ENCODE measurements at places on chromosomes 12 and 14.

GRCh38 chr14:29857551-29857950 is 70.1 kb downstream of the PRKD1 start:
- H3K4me3 ChIP-seq: no peak overlapping the region
- H3K36me3 ChIP-seq: no peaks in the 10 kb centered on the region
- H3K4me1 ChIP-seq: no peaks in the 10 kb centered on the region
- no peak overlapping the region for H3K27ac ChIP-seq
- H3K27me3 ChIP-seq: no peaks in the 10 kb centered on the region

GRCh38 chr14:61719344-61720293 is 24.3 kb downstream of the HIF1A start:
- H3K4me1 ChIP-seq: peaks cover 22% of the 10 kb centered on the region
- H3K4me3 ChIP-seq: no peak overlapping the region
- H3K27ac ChIP-seq: no peak overlapping the region
- no peaks in the 10 kb centered on the region for H3K36me3 ChIP-seq
- no peak for DNase-seq

- H3K27ac ChIP-seq: no peak overlapping the region
- no peak for DNase-seq
- H3K36me3 ChIP-seq: no peaks in the 10 kb centered on the region
- no peaks in the 10 kb centered on the region for H3K4me1 ChIP-seq
- no peaks in the 10 kb centered on the region for H3K27me3 ChIP-seq
These were observed 291.4 kb downstream of the NAV3 start for GRCh38 chr12:78121969-78122610.

GRCh38 chr12:26696613-26697092 is 136.3 kb downstream of the ITPR2 start:
- peaks cover 24% of the 10 kb centered on the region for H3K36me3 ChIP-seq
- no peak overlapping the region for H3K4me3 ChIP-seq
- no peaks in the 10 kb centered on the region for H3K27me3 ChIP-seq
- no peak overlapping the region for H3K27ac ChIP-seq

DNA sequence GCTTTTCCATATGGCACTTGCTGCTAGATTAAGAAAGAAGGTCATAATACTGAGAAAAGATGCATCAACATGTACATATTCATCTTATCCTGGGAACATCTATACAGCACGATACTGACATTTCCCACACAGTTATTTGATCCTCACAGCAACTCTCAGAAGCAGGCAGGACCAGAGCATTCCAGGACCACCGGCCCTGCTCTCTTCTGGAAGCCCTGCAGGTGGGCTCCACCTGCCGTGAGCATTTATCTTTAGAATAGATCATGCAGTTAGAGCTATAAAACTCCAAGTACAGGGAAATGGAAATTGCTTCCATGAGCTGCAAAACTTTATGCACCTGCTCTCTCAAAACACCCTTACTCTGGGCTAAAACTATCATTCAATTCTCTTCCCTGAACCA is 5.5 kb upstream of the BDKRB1 start:
- no peak for DNase-seq
- no peak overlapping the region for H3K4me3 ChIP-seq
- H3K27ac ChIP-seq: no peak overlapping the region
- H3K4me1 ChIP-seq: no peaks in the 10 kb centered on the region
- no peaks in the 10 kb centered on the region for H3K36me3 ChIP-seq
- H3K27me3 ChIP-seq: no peaks in the 10 kb centered on the region

DNA sequence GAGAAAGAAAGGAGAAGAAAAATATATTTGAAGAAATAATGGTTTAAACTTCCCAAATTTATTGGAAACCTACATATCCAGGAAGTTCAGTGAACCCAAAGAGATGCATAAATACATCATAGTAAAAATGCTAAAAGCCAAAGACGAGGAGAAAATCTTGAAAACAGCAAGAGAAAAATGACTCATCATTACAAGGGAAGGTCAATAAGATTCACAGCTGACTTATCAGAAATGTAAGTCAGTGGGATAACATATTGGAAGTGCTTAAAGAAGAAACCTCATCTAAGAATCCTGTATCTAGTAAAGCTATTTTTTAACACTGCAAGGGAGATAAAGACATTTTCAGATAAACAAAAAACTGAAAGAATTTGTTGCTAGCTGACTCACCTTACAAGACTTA is 19.9 kb downstream of the RIC8B start:
- H3K27ac ChIP-seq: no peak overlapping the region
- no peak for DNase-seq
- no peak overlapping the region for H3K4me3 ChIP-seq

DNA sequence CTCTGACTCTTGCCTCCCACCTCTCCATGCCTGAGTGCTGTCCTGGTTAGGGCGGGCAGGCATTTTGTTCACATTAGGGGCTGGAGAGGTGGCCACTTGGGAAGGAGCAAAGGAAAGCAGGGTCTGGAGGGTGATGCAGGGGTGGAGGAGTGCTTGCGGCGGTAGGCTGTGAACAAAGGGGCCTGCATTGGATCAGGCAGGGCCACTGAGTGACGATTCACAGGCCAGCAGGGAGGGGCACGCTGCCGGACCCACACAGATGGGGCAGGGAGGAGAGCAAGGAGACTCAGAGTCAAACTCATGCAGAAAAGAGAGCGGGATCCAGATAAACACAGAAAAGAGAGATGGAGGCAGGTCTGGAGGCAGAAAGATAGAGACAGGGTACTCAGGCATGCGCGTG is 58.4 kb upstream of the TBX3 start:
- DNase-seq: no peak
- no peaks in the 10 kb centered on the region for H3K4me1 ChIP-seq
- H3K27ac ChIP-seq: no peak overlapping the region
- no peak overlapping the region for H3K4me3 ChIP-seq
- peaks cover under 1% of the 10 kb centered on the region for H3K27me3 ChIP-seq

GRCh38 chr12:14283489-14284144 is 81.9 kb upstream of the ATF7IP start:
- no peak for DNase-seq
- H3K4me3 ChIP-seq: no peak overlapping the region
- H3K27ac ChIP-seq: no peak overlapping the region
- H3K27me3 ChIP-seq: no peaks in the 10 kb centered on the region
- no peaks in the 10 kb centered on the region for H3K36me3 ChIP-seq
- H3K4me1 ChIP-seq: no peaks in the 10 kb centered on the region

DNA sequence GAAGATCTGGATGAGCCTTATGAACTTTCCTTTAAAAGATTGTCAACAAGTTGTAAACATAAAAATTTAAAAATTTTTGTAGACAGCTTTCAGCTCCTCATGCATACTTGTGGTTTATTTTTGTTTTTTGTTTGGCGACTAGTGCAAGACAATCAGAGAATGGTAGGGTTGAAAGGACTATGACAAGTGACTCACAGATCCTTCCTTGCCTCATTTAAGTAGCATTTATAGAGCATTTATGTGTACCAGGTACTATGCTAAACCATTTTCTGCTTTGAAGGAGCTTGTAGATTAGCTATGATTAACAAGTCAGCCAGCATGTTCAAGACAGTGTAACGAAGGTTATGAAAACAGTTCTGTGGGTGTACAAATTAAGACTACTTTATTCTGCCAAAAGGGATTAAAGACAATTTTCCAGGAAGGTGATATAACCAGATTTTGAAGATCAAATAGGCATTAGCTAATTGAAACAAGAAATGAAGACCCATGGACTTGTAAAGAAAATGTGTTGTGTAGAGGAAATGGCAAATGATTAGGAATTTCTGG is 122.0 kb downstream of the PCNX1 start:
- H3K27me3 ChIP-seq: no peaks in the 10 kb centered on the region
- H3K4me1 ChIP-seq: no peaks in the 10 kb centered on the region

- H3K4me3 ChIP-seq: no peak overlapping the region
- DNase-seq: no peak
- no peaks in the 10 kb centered on the region for H3K36me3 ChIP-seq
- H3K4me1 ChIP-seq: peaks cover 65% of the 10 kb centered on the region
- H3K27me3 ChIP-seq: no peaks in the 10 kb centered on the region
These were observed 87.4 kb upstream of the SLC38A2 start for GRCh38 chr12:46459861-46460545.

- DNase-seq: no peak
- no peaks in the 10 kb centered on the region for H3K27me3 ChIP-seq
- no peaks in the 10 kb centered on the region for H3K36me3 ChIP-seq
- H3K4me3 ChIP-seq: no peak overlapping the region
- H3K27ac ChIP-seq: no peak overlapping the region
- H3K4me1 ChIP-seq: no peaks in the 10 kb centered on the region
These were observed 87.9 kb upstream of the IGF1 start for GRCh38 chr12:102568276-102568675.

GRCh38 chr12:52050116-52050757 is 1.0 kb upstream of the NR4A1 start:
- no peaks in the 10 kb centered on the region for H3K27me3 ChIP-seq
- H3K27ac ChIP-seq: peak overlapping the region; percentile 93
- peaks cover 16% of the 10 kb centered on the region for H3K36me3 ChIP-seq
- H3K4me3 ChIP-seq: peak overlapping the region; percentile 72
- H3K4me1 ChIP-seq: peaks cover 51% of the 10 kb centered on the region

- H3K27me3 ChIP-seq: no peaks in the 10 kb centered on the region
- H3K27ac ChIP-seq: no peak overlapping the region
- H3K36me3 ChIP-seq: no peaks in the 10 kb centered on the region
These were observed 21.8 kb downstream of the VDR start for GRCh38 chr12:47882781-47883546.

- no peak overlapping the region for H3K27ac ChIP-seq
- H3K4me3 ChIP-seq: no peak overlapping the region
- no peak for DNase-seq
- no peaks in the 10 kb centered on the region for H3K4me1 ChIP-seq
- H3K27me3 ChIP-seq: no peaks in the 10 kb centered on the region
- no peaks in the 10 kb centered on the region for H3K36me3 ChIP-seq
These were observed 180.0 kb upstream of the LMO3 start for GRCh38 chr12:16785953-16786352.

GRCh38 chr12:47134005-47134404 is 54.2 kb upstream of the AMIGO2 start:
- H3K4me3 ChIP-seq: no peak overlapping the region
- no peaks in the 10 kb centered on the region for H3K27me3 ChIP-seq
- H3K27ac ChIP-seq: no peak overlapping the region
- DNase-seq: no peak
- no peaks in the 10 kb centered on the region for H3K36me3 ChIP-seq
- H3K4me1 ChIP-seq: no peaks in the 10 kb centered on the region

DNA sequence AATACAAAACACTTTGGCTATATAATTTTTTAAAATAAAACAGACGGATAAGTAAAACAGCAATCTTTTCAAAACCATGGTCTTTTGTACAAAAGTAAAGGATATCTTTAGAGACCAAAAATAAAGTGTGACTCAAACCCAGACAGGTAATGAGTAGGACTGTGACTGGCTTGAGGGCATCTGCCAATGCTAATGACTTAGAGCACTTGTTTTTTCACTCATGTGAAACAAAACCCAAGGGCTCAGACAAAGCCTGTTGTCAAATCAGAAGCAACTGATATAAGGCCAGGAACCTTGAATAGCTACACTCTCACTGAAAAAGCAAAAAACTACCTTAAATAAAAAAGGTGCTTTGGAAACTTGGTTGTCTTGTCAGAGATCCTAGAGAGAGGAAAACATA is 357.4 kb downstream of the TMEM117 start:
- H3K27me3 ChIP-seq: no peaks in the 10 kb centered on the region
- H3K27ac ChIP-seq: no peak overlapping the region
- no peaks in the 10 kb centered on the region for H3K4me1 ChIP-seq
- no peak overlapping the region for H3K4me3 ChIP-seq
- DNase-seq: no peak

- H3K36me3 ChIP-seq: no peaks in the 10 kb centered on the region
- DNase-seq: peak; percentile 79
- H3K27me3 ChIP-seq: no peaks in the 10 kb centered on the region
- peak overlapping the region; percentile 94 for H3K4me3 ChIP-seq
These were observed 554 bp downstream of the SPPL3 start for GRCh38 chr12:120903412-120904196.

GRCh38 chr14:90574188-90575131 is 177.6 kb downstream of the CALM1 start:
- no peaks in the 10 kb centered on the region for H3K36me3 ChIP-seq
- DNase-seq: peak; percentile 79
- no peak overlapping the region for H3K4me3 ChIP-seq
- H3K4me1 ChIP-seq: peaks cover 43% of the 10 kb centered on the region
- H3K27me3 ChIP-seq: no peaks in the 10 kb centered on the region
- H3K27ac ChIP-seq: peak overlapping the region; percentile 18

GRCh38 chr14:67837011-67837624 is 17.5 kb downstream of the RAD51B start:
- H3K27ac ChIP-seq: no peak overlapping the region
- H3K27me3 ChIP-seq: no peaks in the 10 kb centered on the region
- no peaks in the 10 kb centered on the region for H3K36me3 ChIP-seq
- no peak for DNase-seq
- H3K4me1 ChIP-seq: no peaks in the 10 kb centered on the region

DNA sequence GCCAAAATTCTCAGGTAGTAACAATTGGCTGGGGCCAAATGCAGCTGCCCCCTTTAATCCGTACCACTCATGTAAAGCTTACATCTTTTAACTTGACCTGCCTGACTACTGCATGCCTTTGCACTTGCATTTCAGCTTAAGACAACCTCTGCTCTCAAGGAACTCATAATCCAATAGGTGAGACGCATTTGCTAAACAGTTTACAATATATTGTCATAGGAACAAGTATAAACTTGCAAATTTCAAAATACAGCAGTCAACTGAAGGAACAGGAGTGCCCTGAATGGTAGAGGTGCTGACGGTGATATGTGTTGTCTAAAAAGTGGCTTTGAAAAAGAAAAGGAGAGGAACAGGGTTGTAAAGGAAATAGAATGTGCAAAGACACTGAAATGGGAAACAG is 3.6 kb upstream of the BRMS1L start:
- no peak for DNase-seq
- no peaks in the 10 kb centered on the region for H3K27me3 ChIP-seq
- H3K27ac ChIP-seq: no peak overlapping the region
- H3K4me3 ChIP-seq: no peak overlapping the region
- H3K4me1 ChIP-seq: peaks cover 4% of the 10 kb centered on the region

- peaks cover 38% of the 10 kb centered on the region for H3K36me3 ChIP-seq
- H3K4me3 ChIP-seq: no peak overlapping the region
- no peak overlapping the region for H3K27ac ChIP-seq
- no peak for DNase-seq
- H3K27me3 ChIP-seq: no peaks in the 10 kb centered on the region
These were observed 1.9 kb upstream of the ITGB7 start for GRCh38 chr12:53208877-53209463.

GRCh38 chr14:68051146-68051545 is 231.6 kb downstream of the RAD51B start:
- no peaks in the 10 kb centered on the region for H3K4me1 ChIP-seq
- no peaks in the 10 kb centered on the region for H3K27me3 ChIP-seq
- no peaks in the 10 kb centered on the region for H3K36me3 ChIP-seq
- DNase-seq: no peak

GRCh38 chr12:13559318-13559978 is 362.9 kb downstream of the EMP1 start:
- no peaks in the 10 kb centered on the region for H3K36me3 ChIP-seq
- no peak for DNase-seq
- H3K27me3 ChIP-seq: no peaks in the 10 kb centered on the region
- no peaks in the 10 kb centered on the region for H3K4me1 ChIP-seq
- no peak overlapping the region for H3K4me3 ChIP-seq
- no peak overlapping the region for H3K27ac ChIP-seq

GRCh38 chr12:26728205-26729050 is 104.6 kb downstream of the ITPR2 start:
- no peak for DNase-seq
- no peaks in the 10 kb centered on the region for H3K27me3 ChIP-seq
- peaks cover 3% of the 10 kb centered on the region for H3K4me1 ChIP-seq
- H3K36me3 ChIP-seq: no peaks in the 10 kb centered on the region
- H3K27ac ChIP-seq: no peak overlapping the region

GRCh38 chr12:127964717-127965116 is 302.3 kb upstream of the TMEM132C start:
- no peak overlapping the region for H3K4me3 ChIP-seq
- H3K27me3 ChIP-seq: no peaks in the 10 kb centered on the region
- no peaks in the 10 kb centered on the region for H3K4me1 ChIP-seq
- no peak for DNase-seq
- H3K36me3 ChIP-seq: no peaks in the 10 kb centered on the region
